Stimulated activated CD4-positive, alpha-beta T cell treated with anti-CD3 and anti-CD28 coated beads, Interleukin-4, amount 100 ng/mL, for 24 hours (primary cell): ENCODE measurements at places on chromosomes 13 and 19.
A peak's percentile ranks its signal among the peaks of the same experiment; 100 is the strongest.

- DNase-seq, result no peak
These were observed 215.1 kb upstream of the ZNF507 start for GRCh38 chr19:32130332-32130731.

GRCh38 chr19:17341386-17341785, 4.0 kb downstream of the GTPBP3 start:
- DNase-seq, result no peak

GRCh38 chr13:21979161-21979806, 308.4 kb downstream of the FGF9 start:
- DNase-seq, result no peak

- DNase-seq, result no peak
These were observed 34.4 kb downstream of the PEPD start for GRCh38 chr19:33486936-33487811.

DNA sequence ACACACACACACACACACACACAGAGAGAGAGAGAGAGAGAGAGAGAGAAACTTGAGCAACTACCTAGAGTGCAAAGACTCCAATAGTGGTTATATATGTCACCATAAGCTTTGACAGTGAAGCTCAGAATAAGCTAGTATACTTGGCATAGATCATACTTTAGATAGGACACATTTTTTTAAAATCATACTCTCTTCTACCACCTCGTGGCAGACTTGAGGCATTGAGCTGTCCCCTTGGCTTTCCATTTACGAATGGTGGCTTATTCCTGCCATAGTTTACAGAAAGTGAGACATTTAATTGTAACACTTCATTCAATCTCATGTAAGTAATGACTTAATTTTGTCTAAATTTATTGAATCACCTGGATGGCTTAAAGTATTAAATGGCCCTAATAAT, 108.2 kb downstream of the EDNRB start:
- DNase-seq, result no peak

DNA sequence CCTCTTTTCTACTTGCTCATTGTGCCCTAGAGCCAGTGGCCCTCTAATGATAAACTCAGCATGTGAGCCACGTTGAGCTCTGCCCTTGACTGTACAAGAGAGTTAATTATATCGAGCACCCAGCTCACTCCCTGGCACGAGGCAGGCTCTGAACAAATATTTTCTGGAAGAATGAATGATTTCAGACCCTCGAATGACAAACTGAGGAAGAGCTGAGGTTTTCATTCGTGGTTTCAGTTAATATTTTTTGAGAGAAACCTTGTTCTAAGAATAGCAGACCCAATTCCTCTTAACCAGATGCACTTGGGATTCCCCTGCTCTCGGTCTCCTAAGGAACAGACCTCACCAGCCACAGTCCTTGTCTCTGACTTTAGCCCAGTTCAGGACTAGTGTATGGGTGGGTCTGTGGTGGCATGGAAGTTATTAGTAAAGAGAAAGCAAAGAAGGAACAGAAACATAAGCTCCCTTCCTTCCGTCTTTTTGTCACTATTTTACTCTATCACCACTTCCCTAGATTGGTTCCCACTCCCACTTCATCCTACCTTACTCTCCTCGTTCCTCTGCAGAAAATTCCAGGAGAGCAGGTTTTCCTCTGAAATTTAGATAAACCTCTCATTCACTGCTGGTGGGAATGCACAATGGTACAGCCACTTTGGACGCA, 22.1 kb upstream of the WDFY2 start:
- no peak for DNase-seq

GRCh38 chr13:50393628-50394027, 378.4 kb downstream of the KCNRG start:
- DNase-seq, result no peak

- DNase-seq, result no peak
These were observed 442 bp upstream of the RFC3 start for GRCh38 chr13:33817513-33817900.

- no peak for DNase-seq
These were observed 9.3 kb downstream of the ZNF582 start for GRCh38 chr19:56383826-56384605.

GRCh38 chr13:50990818-50991506, 81.4 kb downstream of the RNASEH2B start:
- no peak for DNase-seq

DNA sequence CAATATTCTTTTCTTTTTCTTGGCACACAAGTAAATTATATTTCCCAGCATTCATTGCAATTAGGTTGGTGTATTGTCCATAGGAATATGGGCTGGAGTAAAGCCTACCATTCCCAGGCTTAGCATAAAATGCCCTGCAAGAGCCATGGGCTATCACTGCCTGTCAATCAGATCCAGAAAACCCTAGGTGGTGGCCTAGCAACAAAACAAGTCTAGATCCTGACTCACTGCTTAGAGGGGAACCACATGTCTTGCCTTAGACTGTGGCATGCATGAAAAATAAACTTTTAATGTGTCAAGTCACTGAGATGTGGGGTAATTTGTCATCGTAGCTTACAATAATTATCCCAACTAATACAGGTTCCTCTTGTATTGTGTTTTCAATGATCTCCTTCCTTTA, 16.2 kb downstream of the SOX21 start:
- DNase-seq, result no peak

GRCh38 chr19:1942934-1943555, 2.1 kb downstream of the CSNK1G2 start:
- no peak for DNase-seq

DNA sequence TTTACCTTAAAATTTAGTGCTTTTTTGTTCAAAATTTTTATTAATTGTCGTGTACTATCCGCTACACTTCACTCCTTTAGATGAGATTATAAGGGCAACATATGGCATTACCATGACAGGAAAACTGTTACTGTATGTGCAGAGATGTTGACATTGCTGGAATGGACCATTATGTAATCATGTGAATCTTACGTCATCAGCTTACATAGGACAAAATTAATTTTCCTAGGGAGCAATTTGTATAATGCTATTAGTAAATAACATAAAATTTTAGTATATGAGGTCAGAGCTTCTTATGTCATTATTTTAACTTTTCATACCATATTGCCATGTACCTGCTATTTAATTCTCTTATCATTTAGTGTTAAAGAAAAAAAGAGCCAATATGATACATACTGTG, 110.4 kb upstream of the KLHL1 start:
- DNase-seq, result no peak

- no peak for DNase-seq
These were observed 192.8 kb downstream of the TM9SF2 start for GRCh38 chr13:99693852-99694611.

DNA sequence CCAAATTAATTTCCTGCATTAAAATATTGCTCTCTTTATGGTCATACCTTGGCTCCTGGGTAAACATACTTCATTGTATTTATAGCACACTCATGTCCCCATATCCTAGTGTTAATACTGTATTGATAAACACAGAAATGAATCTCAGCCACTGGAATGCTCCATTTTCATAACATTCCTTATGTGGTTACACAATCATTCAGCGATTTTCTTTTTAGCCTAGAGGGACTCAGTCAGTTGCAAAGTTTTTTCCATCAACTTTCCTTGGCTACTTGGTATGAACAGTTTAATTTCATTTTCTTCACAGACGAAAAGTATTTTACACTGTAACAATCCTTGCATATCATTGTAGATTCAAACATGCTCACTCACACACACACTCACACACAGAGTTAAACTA, 471.5 kb downstream of the FGF14 start:
- no peak for DNase-seq

- no peak for DNase-seq
These were observed 27.3 kb downstream of the MYCBP2 start for GRCh38 chr13:77299587-77299986.

DNA sequence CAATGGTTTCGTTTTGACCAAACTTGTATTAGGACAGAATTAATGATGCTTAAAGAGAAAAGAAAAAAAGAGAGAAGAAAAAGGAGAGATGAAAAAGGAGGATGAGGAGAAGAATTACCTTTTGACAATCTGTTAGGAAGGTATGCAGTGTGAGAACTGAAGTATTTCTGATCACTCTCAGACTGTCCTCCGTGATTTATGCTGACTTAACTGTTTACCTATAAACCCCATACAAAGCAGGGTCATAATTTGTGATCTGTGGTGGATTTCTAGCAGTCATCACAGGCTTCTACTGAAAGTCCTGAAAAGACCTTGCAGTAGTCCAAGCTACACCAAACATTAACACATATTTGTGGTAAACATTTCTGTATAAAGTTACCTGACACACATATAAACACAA, 93.9 kb downstream of the PCDH17 start:
- DNase-seq, result no peak

DNA sequence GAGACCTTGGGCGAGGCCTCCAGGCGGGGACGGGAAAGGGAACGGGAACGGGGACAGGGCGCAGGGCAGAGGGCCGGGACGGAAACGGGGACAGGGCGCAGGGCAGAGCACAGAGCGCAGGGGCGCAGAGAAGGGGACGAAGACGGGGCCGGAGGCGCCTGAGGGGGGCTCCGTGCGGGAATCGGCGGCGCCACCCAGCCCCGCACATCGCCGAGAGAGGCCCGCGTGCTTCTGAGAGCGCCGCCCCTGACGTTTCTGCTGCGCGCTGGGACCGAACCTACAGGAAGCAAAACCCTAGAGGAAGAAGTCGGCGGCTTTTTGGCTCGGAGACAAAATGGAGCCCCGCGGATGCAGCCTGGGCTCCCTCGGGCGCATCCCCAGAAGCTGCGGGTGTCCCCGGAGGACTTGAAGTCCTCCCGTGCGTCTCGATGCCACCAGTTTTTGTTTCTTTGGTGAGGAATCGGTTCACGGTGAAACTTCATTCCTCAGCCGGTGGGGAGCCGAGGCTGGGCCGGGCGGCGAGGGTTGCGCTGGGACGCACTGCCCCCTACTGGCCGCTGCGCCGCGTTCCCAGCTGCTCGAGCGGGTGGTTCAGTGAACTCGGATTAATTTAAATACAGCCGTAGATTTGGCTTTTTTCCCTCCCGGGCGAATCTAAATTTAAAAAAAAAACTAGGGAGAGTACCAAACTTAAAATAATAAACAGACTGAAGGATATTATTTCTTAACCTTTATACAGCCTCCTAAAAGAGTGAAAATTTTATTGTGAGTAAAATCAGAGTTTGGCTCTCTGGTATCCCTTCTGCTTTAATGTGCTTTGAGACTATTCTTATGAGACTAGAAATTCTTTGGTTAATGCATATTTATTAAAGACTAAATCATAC, 350.0 kb upstream of the ARGLU1 start:
- DNase-seq, result peak; percentile 64

DNA sequence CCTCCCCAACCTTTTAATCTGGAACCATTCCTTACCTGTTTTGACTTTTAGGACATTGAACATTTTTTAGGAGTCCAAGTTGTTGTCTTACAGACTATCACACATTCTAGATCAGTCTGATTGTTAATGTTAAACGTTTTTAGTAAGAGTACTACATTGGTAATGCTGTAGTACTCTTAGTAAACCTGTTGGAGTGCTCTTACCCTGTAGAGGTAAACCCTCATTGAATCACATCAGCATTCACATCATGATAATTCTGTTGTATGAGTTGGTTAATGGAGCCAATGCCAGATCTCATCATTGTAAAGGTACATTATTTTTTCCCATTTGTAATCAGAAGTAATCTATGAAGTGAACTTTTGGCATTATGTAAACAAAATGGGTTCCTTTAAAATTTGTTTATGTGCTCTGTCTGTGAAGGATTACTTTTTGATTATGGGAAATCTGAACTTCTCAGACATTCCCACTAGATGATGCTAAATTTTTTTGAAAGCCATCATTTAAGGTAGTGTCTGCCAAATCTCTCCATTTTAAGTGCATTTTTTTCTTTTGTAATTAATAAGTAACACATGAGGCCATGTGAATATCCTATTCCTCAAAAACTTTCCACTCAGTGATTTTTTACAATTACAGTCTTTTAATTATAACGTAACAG, 55.2 kb downstream of the VWA8 start:
- DNase-seq, result no peak

DNA sequence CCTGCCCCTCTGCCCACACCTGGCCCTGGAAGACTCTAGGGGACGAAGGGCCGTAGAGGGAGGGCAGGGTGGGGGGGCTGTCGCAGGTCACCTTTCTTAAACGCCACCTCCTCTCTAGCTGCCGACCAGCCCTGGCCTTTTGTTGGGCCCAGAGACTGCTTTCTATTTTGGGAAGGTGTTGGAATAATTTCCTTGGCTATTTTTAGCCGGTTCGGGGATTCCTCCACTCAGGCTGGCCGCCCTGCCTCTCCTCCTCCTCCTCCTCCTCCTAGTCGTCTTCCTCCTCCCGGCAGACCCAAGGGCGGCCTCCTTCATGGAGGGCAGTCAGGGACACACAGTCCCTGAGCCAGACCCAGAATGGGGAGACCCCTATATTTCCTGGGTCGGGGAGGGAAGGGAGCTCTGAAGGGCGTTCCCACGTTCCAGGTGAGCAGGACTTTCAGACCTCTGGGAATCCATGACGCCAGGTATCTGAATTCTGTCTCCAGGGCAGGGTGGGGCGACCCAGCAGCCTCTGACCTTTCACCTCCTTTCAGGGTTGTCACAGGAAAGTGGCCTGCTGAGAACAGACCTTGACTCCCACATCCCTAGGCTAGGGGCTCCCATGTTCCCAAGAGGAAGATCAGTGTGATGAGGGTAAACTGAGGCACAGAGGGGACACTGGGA, 19.9 kb downstream of the GADD45B start:
- DNase-seq, result no peak

DNA sequence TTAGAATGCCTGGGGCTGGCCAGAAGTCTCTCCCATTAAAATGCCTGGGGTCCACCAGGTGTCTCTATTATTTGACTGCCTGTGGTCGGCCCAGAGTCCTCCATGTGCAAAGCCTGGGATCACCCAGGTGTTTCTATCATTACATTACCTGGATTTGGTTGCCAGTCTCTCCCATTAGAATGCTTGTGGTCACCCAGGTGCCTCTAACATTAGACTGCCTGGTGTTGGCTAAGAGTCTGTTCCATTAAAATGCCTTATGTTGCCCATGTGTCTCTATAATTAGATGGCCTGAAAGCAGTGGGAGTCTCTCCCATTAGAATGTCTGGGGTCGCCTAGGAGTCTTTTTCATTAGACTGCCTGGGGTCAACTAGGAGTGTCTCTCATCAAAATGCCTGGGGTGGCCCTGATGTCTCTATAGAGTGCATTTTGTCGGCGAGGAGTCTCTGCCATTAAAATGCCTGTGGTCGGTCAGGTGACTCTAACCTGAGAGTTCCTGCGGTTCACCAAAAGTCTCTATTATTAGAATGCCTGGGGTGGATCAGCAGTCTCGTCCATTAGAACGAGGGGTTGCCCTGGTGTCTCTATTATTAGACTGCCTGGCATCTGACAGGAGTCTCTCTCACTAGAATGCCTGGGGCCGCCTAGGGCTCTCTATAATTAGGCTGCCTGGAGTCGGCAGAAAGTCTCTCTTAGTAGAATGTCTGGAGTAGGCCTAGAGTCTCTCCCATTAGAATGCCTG, 1540.5 kb downstream of the UQCRFS1 start:
- no peak for DNase-seq

DNA sequence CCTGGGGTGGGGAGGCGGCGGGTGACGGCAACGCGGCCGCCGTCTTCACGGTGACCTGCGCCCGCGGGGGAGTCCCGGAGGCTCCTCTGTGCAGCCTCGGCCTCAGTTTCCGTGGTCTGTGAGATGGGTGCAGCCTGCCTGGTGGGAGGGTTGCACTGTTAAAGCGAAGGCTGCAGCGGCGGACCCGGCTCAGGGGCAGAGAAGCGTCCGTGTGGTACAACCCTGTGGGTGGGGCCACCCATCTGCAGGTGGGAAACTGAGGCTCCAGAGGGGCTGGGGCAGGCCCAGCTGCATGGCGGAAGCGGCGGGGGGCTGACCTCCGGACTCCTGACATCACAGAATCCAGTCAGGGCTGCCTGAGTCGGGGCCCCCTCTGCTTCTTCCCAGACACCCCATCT, 481 bp downstream of the FGF22 start:
- DNase-seq, result no peak
